ENCODE measurements at places on chromosomes 13 and 19. TPM values are rescaled to one million over a fixed set of nuclear protein-coding genes. Genes with fewer than 3 reads are reported as not detected.

Gene RNF113B
- total RNA-seq: not detected

Gene SAMD4B
- total RNA-seq: 116 TPM

Gene RNF225
- total RNA-seq: 1.0 TPM

Gene WDR62
- 3.3 TPM for total RNA-seq

- DNase-seq: peak; percentile 75
- peaks cover 20% of the 10 kb centered on the region for H3K4me1 ChIP-seq
- no peak overlapping the region for H3K27ac ChIP-seq
These were observed 190.9 kb downstream of the COL4A1 start for GRCh38 chr13:110116072-110116487.

- peaks cover 3% of the 10 kb centered on the region for H3K27me3 ChIP-seq
- H3K4me3 ChIP-seq: no peak overlapping the region
- no peaks in the 10 kb centered on the region for H3K36me3 ChIP-seq
- peaks cover 28% of the 10 kb centered on the region for H3K4me1 ChIP-seq
These were observed 137.8 kb downstream of the UQCRFS1 start for GRCh38 chr19:29075149-29075548.

DNA sequence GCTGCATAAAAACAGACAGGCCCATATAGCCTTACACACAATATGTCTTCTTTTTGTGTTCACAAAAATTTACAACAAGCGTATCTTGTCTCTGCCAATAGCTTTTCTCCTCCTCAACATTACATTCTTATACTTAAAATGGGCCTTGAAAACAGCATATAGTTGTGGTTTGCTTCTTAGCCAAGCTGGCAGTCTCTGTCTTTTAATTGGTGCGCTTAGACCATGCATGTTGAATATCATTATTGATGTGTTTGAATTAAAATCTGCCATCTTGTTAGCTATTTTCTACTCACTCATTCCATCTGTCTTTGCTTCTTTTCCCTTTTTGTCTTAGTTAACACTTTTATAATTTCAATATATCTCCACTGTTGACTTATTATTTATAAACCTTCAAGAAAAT is 76.4 kb downstream of the ING1 start:
- DNase-seq: no peak
- H3K27ac ChIP-seq: no peak overlapping the region
- H3K4me3 ChIP-seq: no peak overlapping the region
- no peaks in the 10 kb centered on the region for H3K4me1 ChIP-seq
- H3K27me3 ChIP-seq: peaks cover 13% of the 10 kb centered on the region

DNA sequence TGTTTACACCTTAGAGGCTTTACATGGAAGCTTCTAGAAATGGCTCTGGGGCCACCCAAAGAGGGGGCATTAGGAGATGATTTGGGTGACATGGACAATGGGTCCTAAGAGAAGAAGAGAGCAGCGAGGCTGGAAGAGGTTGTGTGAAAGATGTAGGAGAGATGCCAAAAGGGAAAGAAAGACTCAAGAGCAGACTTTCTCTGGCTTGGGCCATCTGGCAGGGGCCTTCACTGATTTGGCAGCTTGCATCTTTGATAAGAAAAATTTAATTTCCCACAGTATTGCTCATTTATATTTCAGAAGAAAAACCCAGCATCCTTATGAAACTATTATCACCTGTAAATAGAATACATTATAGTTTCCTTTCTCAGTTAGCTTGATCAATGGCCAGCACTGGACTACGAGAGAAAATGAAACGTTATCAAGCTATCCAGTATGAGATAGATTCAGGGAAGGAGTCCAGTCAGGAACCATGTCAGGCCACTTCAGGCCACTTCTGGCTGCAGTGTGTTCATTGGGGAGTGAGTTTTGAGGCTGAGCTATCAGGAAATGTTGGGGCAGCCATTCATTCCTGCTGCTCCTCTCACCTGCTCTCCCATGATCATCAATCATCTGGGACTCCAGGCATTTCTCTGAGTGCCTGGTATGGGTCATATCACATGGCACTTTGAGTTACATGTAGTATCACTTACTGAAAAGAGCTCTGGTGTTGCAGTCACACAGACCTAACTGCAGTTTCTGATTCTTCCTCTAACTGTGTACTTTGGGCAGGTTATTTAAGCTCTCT is 10.3 kb downstream of the SCEL start:
- DNase-seq: no peak
- H3K27me3 ChIP-seq: no peaks in the 10 kb centered on the region
- peaks cover 3% of the 10 kb centered on the region for H3K36me3 ChIP-seq
- H3K4me3 ChIP-seq: peak overlapping the region; percentile 11

- no peaks in the 10 kb centered on the region for H3K27me3 ChIP-seq
- peaks cover 27% of the 10 kb centered on the region for H3K4me1 ChIP-seq
- H3K27ac ChIP-seq: no peak overlapping the region
These were observed 55.9 kb downstream of the COL4A2 start for GRCh38 chr13:110363010-110363409.

- no peaks in the 10 kb centered on the region for H3K36me3 ChIP-seq
- H3K4me3 ChIP-seq: peak overlapping the region; percentile 48
- H3K27me3 ChIP-seq: no peaks in the 10 kb centered on the region
- no peak for DNase-seq
- peaks cover 19% of the 10 kb centered on the region for H3K4me1 ChIP-seq
These were observed 47.8 kb downstream of the KLF5 start for GRCh38 chr13:73106513-73107178.

DNA sequence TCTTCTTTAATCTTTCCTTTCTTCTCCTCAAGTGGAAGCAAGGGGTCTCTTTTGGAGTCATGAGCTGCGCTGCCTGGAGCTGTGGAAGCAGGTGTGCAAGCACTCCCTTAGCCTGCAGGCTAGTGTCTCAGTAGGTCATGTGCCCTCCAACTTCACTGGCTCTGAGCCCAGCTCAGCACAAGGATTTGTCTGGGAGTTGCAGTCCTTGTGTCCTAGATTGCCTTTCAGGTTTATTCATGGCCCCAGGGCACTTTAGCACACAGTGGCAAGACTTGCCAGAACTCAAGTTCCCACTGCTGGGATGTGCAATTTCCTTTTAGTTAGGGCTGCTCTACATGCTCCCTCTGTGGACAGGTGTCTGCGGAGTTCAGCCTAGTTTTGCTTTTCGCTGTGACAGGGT is 211.7 kb downstream of the LIG4 start:
- H3K4me1 ChIP-seq: no peaks in the 10 kb centered on the region
- H3K4me3 ChIP-seq: no peak overlapping the region
- H3K36me3 ChIP-seq: no peaks in the 10 kb centered on the region
- DNase-seq: no peak
- no peaks in the 10 kb centered on the region for H3K27me3 ChIP-seq

GRCh38 chr19:35114353-35115176 is 1.1 kb upstream of the FXYD3 start:
- H3K36me3 ChIP-seq: no peaks in the 10 kb centered on the region
- H3K4me1 ChIP-seq: peaks cover 33% of the 10 kb centered on the region
- peak overlapping the region; percentile 78 for H3K27ac ChIP-seq
- peak; percentile 85 for DNase-seq

GRCh38 chr19:57410877-57411671 is at the start of gene ZNF17:
TSS of gene ZNF17 (plus strand) at chr19:57411161. CDS start at chr19:57413616, 2,455 bp downstream.
- H3K4me1 ChIP-seq: peaks cover 14% of the 10 kb centered on the region
- H3K27me3 ChIP-seq: no peaks in the 10 kb centered on the region
- peak within 1 kb of the TSS; percentile 93 for H3K4me3 ChIP-seq
- H3K36me3 ChIP-seq: peaks cover 18% of the 10 kb centered on the region

GRCh38 chr13:94556041-94556440 is 39.9 kb downstream of the TGDS start:
- no peaks in the 10 kb centered on the region for H3K27me3 ChIP-seq
- no peak overlapping the region for H3K4me3 ChIP-seq
- no peak overlapping the region for H3K27ac ChIP-seq
- H3K4me1 ChIP-seq: no peaks in the 10 kb centered on the region
